ENCODE measurements at places on chromosomes 3 and 15.

GRCh38 chr15:73941871-73942635 is 15.8 kb downstream of the LOXL1 start:
- DNase-seq = peak; percentile 40

GRCh38 chr3:166607933-166608521 is 770.8 kb upstream of the BCHE start:
- DNase-seq = no peak

DNA sequence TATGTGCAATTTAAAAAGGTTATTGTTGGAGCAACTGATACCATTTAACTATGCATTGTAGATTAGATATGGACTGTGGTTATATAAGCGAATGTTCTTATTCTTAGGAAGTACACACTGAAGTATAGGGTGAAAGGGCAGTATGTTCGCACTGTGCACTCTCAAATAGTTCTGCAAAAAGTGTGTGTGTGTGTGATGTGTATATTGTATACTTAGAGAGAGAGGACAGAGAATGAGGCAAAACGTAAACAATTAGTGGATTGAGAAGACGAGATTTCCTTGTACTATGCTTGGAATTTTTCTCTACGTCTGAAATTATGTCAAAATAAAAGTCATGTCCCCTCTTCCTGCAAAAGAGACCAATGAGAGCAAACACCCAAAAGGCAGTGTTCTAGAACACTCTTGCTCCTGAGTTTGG is 30.4 kb downstream of the LSM3 start:
- DNase-seq = no peak

DNA sequence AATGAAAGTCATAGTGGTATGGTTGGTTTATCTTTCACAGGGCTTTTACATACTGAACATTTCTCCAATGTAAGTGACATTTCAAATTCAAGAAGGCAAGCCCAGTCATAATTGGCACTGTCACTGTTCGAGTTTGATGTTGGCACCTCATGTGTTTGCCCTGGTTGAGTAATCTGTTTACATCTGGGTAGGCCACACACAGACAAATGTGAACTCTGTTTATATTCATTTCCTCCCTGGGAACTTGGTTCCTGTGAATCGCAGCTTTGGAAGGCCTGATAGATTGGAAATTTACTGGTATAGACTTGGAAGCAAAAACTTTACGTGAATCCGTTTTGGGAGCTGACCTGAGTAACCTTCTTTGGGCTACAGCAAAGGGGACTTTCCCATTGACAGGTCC is 395.2 kb upstream of the AZI2 start:
- no peak for DNase-seq

DNA sequence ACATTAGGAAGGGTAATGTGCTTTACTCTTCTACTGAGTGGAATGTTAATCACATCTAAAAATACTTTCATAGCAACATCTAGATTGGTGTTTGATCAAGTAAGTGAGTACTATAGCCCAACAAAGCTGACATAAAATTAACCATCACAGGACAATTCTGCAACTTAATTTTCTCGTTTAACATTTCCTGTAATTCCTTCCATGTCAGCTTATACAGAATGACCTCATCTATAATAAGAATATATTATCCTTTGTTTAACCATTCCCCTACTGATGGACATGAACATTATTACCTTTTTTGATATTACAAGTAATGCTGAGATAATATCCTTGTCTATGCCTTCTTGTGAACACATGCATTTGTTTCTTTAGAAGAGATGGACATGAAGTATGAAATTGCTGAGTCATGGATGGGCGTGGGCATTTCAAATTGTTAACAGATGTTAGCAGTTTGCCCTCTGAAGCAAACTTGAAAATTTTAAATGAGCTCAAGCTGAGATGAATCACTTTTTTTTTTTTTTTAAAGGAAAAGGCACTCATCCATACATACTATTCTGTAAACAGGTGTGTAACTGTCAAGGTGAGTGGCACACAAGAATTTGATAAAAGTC is 85.1 kb downstream of the OXNAD1 start:
- peak; percentile 80 for DNase-seq

GRCh38 chr15:89686522-89686921 is 4.0 kb downstream of the PEX11A start:
- DNase-seq = no peak

DNA sequence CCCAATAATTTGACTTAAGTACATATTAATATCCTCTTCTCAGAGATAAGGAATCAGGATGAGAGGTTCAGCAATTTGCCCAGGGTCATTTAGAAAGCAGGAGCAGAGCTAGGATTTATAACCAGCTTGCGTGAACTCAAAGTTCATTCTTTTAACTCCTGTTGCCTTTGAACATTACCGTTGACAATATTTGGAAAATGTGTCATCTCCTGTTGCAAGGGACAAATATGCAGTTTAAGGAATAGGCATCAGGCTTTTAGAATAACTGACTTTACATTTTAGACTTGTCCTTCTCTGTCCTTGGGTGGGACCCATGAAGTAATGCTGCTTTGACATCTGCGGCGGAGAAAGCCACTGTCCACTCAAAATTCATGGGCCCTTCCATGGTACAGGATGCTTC is 252.2 kb upstream of the RGMA start:
- DNase-seq = no peak

- DNase-seq = no peak
These were observed 445.9 kb downstream of the UNC13C start for GRCh38 chr15:54424171-54424570.

GRCh38 chr3:185253645-185254410 is at the start of gene EHHADH:
Gene EHHADH, minus strand, starts transcription at chr3:185254049. Its CDS starts 27 bp downstream, at chr3:185254022.
- peak; percentile 72 for DNase-seq

DNA sequence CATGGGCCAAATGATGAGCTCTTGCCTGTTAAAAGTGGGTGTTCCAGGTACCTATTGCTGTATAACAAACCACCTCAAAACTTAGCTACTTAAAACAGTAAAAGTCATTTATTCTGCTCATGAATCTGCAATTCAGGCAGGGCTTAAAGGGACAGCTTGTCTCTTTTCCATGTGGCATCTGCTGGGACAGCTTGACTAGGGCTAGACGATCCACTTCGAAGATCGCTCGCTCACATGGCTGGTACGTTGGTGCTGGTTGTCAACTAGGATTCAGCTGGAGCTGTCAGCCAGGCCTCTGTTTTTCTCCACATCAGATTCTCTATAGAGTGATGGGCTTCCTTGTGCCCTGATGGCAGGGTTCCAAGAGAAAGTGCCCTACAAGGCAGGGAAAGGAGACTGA is 581.3 kb downstream of the NTRK3 start:
- no peak for DNase-seq

GRCh38 chr3:32945136-32945535 is 6.3 kb upstream of the CCR4 start:
- peak; percentile 31 for DNase-seq

DNA sequence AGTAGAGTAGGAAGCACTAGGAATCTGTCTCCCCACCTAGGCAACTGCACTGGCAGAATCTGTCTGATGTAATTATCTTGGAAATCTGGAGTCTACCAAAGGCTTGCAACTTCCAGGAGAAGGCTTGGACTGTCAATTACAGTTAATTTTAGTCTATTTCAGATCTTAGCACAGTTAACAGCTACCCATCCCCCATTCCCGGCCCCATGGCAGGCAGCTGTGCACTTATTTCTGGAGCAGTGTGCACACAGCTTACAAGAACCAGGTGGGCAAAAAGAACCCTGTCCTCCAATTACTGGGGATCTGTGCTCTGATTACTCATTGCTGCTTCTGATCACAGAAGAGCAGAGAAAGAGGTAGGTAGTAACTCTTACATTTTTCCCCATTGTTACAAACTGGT is 12.3 kb upstream of the CDAN1 start:
- no peak for DNase-seq

DNA sequence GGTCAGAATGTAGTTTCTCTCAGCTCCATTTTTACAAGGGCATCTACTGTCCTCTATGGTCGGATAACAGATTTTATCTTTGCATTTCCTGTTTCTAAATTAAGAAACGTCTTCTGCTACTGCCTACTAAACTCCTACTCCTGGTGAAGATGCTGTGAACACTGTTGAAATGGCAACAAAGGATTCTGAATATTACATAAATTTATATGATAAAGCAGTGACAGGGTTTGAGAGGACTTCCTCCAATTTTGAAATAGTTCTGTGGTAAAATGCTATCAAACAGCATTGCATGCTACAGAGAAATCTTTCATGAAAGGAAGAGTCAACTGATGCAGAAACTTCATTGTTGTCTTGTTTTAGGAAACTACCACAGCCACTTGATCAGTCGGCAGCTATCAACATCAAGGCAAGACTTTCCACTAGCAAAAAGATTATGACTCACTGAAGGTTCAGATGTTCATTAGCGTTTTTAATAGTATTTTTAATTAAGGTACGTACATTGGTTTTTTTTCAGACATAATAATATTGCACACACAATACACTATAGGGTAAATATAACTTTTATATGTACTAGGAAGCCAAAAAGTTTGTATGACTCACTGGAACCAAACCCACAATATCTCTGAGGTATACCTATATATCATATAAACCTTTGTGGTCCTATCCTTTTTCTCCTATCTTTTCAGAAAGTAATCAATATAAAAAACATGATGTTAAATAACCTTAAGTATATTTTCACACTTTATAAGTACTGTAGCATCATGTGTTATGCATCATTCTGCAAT is 156.1 kb downstream of the STAG1 start:
- no peak for DNase-seq

- peak; percentile 84 for DNase-seq
These were observed 139.0 kb downstream of the FAM43A start for GRCh38 chr3:194824701-194825111.

DNA sequence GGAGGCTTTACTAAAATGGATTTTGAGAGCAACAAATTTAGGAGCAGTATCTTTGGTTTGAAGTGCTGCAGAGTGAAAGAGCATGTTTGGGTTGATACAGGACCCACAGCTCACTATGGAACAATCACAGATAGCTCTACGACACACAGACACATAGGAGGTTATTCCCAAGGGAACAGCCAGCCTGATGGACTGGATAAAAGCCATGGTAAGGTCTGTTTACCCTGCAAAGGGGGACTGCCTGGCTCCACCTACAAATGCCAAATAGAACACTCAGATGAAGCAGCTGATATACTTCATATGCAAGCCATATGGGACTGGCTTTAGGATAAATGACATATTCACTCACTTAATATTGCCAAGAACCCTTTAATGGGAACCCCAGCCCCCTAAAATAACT is 75.4 kb downstream of the CDC25A start:
- no peak for DNase-seq

GRCh38 chr15:27903405-27903804 is 195.7 kb downstream of the OCA2 start:
- DNase-seq = no peak
